ENCODE measurements at places on chromosomes 16 and 17.
A peak's percentile ranks its signal among the peaks of the same experiment; 100 is the strongest.

GRCh38 chr17:78174870-78175642, 6.7 kb downstream of the SYNGR2 start:
- DNase-seq: peak; percentile 48

DNA sequence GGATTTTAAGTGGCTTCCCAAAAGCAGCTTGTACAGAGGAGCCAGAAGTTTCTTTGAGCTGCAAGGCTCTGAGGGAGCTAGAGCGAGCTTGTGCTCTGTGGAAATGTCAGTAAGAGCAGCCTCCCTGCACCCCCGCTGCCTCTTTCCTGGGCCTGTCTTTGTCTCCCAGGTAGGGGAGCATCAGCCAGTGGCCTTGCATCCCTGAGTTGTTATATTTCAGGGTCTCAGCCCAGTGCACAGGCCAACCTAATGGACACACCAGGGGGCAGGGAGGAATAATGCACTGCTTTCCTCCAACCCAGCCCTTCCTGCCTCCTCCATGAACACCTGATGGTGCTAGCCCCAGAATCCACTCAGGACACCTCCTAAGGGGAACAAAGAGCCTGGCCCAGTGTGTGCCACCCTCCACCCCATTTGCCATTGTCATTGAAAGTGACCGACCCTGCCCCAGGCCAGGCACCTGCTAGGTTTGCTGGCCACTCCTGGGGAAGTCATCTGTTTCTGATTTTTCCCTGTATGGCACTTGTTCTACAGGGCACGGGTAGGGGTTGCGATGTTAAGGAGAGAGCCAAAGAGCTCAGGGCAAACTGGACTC, 6.3 kb downstream of the TPPP3 start:
- no peak for DNase-seq

- no peak for DNase-seq
Measured at GRCh38 chr16:82855471-82855870, 228.7 kb downstream of the CDH13 start.

- no peak for DNase-seq
Measured at GRCh38 chr17:63833026-63833740, 5.7 kb upstream of the FTSJ3 start.

DNA sequence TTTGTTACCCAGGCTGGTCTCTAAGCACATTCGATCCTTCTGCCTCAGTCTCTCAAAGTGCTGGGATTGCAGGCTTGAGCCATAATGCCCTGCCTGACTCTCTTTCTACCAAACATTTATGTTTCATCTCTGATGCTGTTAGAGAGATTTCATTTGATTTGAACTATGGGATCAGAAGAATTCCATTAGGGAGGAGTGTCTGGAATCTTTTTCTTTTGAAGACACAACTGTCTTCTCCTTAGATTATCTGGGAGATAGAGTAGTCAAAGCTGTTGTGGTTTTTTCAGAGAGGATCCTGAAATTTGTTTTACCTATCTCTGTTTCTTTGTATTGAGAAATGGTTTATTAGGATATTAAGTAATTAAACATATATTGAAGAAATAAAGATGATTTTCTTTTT, 29.4 kb downstream of the WIPF2 start:
- no peak for DNase-seq

DNA sequence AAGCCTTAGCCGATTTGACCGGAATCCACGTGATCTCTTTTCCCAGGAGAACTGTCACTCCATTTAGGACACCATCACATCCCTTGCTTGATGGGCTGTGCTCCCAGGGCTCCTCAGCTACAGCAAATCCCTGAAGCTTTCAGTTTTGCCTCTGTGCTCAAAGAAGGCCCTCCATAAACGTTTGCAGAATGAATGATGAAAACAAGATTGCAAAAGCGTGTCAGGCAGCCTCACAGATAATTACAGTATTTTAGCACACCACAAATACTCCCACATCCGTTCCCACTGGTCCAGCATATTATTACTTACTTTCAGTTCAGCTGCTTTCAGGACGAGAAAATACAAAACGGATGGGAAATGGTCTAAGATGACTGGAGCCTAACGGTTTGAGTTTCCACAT, 84.6 kb downstream of the USP31 start:
- no peak for DNase-seq

GRCh38 chr16:22324787-22325597, 27.8 kb downstream of the POLR3E start:
- no peak for DNase-seq

DNA sequence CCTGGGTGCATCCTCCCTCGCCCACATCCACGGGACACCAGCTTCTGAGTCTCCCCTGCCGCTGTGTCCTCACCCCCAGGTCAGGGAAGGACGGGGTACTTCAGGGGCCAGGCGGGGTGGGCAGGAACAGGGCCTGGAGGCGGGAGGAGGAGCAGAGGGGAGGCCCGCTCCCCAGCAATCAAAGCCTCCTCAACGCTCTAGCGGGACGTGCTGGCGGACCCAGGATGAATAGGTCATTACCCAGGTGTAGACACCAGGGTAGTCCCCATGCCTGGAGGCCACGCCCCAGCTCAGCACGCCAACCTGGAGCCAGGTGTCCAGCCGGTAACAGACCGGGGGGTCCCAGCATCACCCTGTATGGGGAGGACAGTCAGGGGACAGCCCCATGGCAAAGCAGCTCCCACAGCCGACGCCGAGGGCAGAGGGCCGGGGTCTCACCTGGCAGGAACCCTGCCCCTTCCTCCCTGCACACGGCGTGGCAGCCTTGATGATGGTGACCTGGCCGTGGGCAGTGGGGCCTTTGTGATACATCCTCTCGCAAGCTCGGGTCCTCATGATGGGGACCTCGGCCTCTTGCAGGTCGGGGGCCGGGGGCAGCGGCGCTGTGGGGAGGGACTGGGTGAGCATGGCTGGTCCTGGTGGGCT, 24.2 kb downstream of the TPSD1 start:
- no peak for DNase-seq

DNA sequence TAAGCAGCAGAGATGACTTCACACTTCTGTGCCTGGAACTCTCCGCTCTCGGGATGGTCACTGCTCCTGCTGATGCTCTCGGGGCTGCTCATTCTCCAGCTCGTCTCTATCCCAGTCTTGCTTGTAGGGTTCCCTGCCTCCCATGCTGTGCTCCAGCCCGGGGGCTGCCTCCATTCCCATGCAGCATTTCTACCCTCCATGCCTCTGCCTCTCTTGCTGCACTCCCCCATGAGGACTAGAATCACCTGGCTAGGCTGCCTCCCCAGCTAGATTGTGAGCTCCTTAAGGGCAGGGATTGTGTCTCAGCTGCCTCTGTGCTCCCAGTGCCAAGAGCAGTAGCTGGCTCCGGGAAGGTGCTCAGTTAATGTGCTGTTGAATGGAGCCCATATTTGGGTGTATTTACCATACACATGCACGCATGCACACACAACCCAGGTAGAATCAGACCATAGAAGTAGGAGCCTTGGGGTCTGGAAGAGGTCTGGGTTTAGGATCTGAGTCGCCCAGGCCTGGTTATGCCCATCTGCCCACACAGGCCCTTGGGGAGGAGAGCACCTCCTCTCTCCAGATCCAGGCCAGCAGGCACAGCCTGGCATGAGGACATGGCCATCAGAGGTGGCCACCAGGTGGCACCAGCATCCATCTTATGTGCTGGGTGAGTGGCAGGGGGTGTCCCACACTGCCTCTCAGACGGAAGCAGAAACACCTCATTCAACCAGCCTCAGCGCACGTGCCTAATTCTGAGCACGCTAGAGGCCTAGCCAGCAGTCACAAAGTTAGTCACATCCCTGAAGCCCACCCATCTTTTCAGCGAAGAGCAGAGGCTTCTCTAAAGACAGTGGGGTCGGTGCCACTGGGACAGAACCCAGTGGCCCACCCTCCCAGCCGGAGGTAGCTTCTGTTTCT, 9.3 kb downstream of the GIT1 start:
- peak; percentile 84 for DNase-seq

GRCh38 chr17:35080536-35080935, 17.0 kb upstream of the RFFL start:
- DNase-seq: no peak

DNA sequence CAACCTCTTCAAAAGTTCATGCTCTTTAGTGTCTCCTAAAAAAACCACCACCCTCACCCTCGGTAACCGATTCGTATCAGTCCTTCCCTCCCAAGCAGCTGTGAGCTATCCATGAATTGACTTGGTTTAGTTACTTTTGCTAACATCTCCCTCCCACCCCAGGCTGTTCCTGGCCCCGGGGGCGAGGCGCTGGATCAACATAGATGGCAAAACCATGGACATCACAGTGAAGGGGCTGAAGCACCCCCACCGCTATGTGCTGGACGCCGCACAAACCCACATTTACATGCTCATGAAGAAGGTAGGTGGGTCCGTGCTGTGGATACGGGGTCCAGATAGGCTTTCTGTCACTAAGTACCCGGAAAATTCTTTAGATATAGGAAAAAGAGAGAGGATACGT, 66.8 kb downstream of the RGS9 start:
- DNase-seq: no peak

GRCh38 chr17:36944553-36944952, 4.2 kb upstream of the AATF start:
- DNase-seq: no peak

DNA sequence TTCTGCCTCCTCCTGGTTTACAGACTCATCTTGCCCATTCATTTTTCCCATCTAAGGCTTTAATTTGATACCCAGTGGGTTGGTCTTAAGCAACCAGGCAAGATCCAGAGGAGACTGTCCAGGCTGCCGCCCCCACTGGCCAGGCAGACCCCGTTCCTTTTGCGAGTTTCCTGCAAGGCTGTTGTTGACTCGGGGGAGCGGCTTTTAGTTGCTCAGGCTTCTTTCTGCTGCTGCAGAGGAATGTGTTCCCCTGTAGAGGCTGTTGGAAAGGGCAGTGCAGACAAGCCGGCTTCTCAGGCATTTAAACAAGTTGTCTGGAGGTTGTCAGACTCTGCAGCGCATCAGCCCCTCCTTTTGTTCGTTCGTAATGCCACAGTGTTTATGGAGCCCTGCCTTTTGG, 231.2 kb downstream of the PRKCA start:
- no peak for DNase-seq

GRCh38 chr16:3472878-3473595, 22.3 kb downstream of the C16orf90 start:
- DNase-seq: no peak

GRCh38 chr16:79628501-79628975, 28.0 kb upstream of the MAF start:
- no peak for DNase-seq

- no peak for DNase-seq
Measured at GRCh38 chr17:74637265-74637664, 13.7 kb upstream of the CD300E start.

DNA sequence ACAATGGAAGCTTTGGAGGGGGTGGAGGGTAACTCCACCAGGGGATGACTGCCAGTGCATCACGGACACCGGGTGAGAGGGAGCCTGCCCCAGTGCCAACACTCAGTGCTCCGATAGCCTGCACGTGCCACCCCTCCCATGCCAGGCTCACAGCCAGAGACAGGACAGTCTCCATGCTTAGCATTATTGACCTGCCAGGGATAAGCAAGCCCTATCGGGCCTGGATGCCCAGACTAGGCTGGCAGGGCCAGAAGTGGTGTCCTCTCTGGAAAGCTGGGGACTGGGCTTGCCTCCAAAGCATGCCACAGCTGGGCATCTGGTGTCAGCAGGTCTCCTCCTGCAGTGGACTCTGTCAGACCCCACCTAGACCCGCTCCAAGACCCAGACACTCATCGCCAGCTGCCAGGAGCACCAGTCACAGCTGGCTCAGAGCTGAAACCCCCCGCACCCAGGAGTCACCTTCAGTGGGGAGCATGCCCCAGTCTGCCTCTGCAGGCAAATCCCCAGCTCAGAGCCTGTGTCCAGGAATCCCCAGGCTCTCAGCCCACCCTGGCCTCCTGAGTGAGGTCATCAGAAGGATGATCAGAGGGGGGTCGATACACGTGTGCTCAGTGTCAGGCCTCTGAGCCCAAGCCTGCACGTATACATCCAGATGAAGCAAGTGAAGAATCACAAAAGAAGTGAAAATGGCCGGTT, 1.8 kb upstream of the RHBDF1 start:
- DNase-seq: no peak

All from NCI-H69 (cell line).